ENCODE measurements at places on chromosomes 7 and 10.
A peak's percentile ranks its signal among the peaks of the same experiment; 100 is the strongest.

- no peak for DNase-seq
Measured at GRCh38 chr7:69147631-69148030, 450.6 kb upstream of the AUTS2 start.

- DNase-seq: no peak
Measured at GRCh38 chr7:100949227-100949932, at the start of gene MUC3A. Gene MUC3A, plus strand, starts transcription at chr7:100949534. Its CDS starts 91 bp downstream, at chr7:100949625.

DNA sequence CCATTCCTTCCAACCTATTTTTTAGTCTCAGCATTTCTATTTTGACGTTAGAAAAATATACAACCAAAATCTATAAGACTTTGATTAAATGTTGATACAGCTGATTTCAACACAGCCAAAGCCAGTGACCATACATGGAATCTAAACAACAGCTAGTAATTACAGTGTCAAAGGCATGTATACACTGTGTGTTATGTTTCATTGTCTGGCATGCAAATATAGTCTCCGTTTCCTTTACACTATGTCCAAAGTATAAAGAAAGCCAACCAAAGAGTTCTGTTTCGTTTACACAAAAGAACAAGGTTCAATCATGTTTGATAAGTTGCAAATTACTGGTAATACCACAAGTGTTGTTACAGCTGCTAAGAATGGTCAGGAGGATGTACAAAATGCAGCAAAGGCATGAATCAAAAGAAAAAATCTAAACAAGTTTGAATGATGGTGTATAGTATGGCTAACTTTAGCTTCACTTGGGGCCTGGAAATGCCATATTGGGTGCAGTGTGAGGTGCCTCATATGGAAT is 268.3 kb upstream of the FERD3L start:
- DNase-seq: no peak

GRCh38 chr7:151710646-151711434 is 166.1 kb downstream of the PRKAG2 start:
- no peak for DNase-seq

- peak; percentile 59 for DNase-seq
Measured at GRCh38 chr7:18638594-18639452, 143.3 kb downstream of the HDAC9 start.
